ENCODE measurements at places on chromosomes 1 and 21.

DNA sequence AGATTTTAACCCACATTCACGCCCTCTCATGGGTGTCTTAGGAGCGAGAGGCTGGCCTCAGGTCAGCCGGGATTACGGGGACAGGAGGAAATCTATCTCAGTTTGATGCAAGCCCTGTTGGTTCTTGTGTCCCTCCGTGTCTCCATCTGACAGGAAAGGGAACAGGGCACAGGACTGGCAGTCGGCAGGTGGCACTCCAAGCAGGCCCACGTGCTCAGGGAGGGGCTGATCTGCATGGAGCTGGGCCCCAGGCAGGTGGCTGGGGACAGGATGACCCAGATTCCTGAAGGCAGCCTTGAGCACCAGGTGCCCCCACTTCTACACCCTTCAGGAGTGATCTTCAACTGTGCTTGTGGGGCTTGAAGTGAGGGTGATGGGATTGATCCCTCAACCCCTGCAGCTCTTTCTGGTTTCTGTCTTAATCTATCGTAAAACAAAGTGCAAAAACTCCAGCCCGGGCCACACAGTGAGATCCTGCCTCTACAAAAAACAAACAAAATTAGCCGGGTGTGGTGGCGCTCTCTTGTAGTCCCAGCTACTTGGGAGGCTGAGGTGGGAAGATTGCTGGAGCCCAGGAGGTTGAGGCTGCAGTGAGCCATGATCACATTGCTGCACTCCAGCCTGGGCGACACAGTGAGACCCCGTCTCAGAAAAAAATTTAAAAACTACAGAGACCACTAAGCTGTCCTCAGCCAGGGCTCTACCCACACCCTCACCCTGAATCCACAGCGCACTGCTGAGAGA is 8.3 kb downstream of the PLEKHG5 start:
- DNase-seq, result no peak

DNA sequence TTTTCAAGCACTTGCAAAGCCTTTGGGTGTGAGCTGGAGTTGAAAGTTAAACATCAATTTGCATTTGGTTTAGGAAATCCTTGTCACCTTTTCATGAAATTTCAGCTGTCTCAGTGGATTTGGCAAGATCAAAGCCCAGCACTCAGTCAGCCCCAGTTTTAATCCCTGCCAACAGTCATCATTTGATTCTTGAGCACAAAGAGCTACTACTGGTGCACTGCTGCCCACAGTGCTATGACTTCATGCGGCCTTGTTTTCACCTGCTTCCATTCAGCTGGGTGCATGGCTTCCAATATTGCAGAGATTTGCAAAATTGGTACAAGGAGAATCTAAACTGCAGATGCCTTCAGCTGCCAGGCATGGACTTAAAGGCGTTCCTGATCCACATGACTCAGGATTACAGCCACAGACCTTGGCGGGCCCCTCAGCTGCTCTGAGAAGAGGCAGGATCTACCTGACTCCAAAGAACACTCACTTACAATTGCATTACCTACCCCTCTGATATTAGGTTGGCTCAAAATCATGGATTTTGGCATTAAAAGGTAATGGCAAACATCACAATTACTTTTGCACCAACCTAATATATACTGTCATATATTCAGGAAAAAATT is 259.1 kb downstream of the DSCAM start:
- no peak for DNase-seq

DNA sequence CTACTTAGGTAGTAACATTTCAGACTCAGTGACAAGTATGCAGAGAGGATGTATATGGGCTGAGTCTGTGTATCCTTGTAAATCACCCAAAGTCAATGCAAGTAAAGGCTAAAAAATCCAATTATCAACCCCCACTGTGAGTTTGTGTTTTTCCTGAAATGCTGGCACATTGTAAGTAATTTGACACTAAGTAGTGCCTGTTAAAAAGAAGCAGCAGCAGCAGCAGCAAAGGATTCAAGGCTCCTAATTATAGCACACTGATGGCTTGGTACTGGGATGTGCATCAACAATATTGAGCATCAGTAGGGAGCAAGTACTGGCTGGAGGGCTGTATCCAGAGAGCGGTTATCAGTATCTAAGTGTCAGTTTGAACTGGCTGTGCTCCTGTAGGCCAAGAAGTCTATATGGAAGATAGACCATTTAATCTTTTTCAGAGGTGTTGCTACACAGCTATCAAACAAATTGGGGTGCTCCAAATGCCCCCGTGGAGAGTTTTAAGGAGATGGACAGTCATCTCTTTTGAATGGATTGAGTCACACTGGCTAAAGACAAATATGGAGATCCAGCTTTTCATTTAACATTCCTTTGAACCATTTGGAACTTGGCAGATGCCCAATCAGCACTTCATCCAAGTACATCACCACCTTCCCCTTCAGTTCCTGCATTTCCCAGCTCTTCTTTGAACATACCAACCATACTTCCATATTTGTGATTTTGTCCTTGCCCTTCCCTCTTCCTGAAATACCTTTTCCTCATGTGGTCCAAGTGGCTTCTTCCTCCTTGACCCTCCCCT is 241.2 kb upstream of the ST6GALNAC5 start:
- no peak for DNase-seq

- no peak for DNase-seq
Observed at GRCh38 chr1:95005584-95005983, 67.2 kb downstream of the ALG14 start.

- no peak for DNase-seq
Observed at GRCh38 chr1:184258525-184258924, 128.3 kb upstream of the C1orf21 start.

DNA sequence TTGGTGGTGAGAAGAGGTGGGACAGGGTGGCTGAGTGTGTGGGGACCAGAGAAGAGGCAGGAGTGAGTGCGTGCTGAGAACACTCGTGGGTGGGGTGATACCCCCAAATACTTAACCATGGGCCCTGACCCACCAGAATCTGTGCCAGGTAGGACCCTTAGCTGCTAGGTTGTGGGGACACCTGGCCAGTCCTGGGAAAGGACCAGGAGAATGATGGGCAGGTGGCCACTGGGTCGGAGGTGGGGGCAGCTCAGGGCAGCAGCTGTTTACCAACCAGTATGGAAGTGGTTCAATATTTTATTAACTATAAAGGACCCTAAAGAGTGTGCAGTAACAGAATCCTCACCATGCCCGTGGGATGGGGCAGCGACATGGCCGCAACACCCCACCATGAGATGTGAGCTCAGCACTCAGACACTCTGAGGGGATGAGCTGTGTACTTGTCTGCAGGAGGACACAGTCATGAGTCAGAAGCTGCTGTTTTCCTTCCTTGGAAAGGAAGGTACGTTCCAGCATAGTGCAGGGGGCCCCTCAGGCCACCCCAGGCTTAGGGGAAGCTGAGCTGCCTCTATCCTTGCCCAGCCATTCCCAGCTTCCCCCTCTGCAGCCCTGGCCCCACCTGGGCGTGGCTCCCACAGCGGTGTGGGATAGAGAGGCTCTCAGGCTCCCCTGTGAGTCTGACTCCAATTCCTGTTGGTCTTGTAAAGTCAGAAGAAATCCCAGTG is 25.4 kb downstream of the TEX35 start:
- DNase-seq, result no peak

- DNase-seq, result no peak
Observed at GRCh38 chr1:36203554-36204346, 20.5 kb upstream of the THRAP3 start.

- DNase-seq, result peak; percentile 27
Observed at GRCh38 chr1:235415008-235415904, 48.0 kb downstream of the TBCE start.

DNA sequence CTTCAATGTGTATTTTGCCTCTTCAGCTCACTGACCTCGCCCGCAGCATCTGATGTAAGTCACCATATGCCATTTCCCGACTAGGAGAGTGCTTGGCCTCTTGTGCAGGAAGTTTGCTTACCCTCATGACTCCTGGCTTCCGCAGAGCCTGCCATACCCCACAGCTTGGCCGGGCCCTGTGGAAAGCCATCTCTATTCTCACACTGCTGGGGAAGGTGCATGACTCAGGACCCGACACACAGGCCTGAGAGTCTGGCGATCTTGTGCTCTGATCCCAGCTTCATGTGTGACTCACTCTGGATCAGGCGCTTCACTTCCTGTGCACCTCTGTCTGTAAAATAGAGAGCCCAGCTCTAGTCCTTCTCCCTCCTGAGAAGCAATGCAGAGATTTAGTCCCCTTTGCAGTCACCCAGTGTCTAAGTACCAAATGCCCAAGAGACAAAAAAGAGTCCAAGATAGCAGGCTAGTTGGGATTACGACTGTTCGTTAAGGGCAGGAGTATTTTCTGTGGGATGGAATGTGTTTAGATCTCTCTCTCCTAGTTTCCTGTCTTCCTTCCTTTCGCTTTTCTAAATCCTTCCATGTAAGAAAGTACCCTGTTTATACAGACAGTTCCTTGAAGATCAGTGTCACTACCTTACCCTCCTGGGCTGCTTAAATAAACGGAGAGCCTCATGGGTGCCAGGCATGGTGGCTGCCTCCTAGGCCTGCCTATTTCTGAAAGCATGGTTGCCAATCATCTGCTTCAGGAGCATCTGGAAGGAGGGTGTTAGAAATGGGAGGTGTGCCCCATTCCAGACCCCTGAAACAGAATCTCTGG is 62.8 kb upstream of the KIF26B start:
- no peak for DNase-seq

- no peak for DNase-seq
Observed at GRCh38 chr21:45713613-45714012, 70.1 kb downstream of the PCBP3 start.

GRCh38 chr1:204894031-204894430 is 23.4 kb downstream of the NFASC start:
- no peak for DNase-seq

GRCh38 chr1:218705911-218706893 is 361.1 kb downstream of the TGFB2 start:
- DNase-seq, result no peak

DNA sequence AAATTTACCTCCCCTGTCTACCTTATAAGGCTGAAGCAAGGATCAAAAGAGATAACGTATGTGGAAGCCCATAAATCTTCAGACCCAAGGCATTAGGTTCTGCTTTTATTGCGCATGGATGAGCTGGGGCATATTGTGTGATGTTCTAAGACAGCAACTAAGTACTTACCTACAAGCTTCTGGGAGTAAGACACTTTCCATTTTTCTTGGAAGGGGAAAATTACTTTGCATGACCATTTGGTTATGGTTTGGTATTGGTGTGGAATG is 21.1 kb downstream of the LMOD1 start:
- no peak for DNase-seq

- DNase-seq, result no peak
Observed at GRCh38 chr1:89719502-89720306, 86.8 kb downstream of the LRRC8C start.

GRCh38 chr1:7476861-7477547 is 294.1 kb upstream of the VAMP3 start:
- no peak for DNase-seq

- no peak for DNase-seq
Observed at GRCh38 chr1:184764483-184764882, 9.8 kb upstream of the EDEM3 start.

GRCh38 chr1:178684542-178685000 is 40.5 kb upstream of the RALGPS2 start:
- DNase-seq, result no peak

DNA sequence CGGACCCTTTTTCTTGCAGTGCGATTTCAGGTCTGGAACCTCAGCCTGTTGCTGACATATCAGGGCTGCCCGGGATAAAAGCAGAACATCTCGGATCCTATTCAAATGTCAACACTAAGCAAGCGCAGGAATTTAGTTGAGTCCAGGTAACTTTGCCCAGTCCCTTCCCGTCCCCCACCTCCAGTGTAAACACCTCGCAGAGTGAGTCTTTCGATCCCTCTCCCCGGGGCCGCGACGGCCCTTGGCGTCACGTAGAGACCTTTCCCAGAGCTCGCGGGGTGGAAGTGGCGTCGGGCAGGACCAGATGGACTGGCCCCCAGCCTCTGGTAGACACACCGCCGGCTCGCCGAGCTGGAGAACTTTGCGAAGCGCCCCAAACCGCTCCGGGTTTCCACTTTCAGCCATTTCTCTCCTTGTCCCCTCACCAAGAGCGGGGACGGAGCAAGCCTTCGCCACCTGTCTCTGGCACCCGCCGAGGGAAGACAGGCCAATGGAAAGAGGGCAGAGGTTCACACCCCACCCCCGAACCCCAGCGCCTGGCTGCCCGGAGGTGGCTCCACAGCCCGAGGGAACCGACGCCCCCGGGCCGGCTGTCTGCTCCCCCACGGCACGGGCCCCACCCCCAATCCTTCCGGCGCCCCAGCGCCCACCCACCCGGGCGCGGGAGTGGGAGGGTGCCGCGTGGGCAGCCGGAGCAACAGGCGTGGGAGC is 570 bp downstream of the KCND3 start:
- DNase-seq, result no peak

DNA sequence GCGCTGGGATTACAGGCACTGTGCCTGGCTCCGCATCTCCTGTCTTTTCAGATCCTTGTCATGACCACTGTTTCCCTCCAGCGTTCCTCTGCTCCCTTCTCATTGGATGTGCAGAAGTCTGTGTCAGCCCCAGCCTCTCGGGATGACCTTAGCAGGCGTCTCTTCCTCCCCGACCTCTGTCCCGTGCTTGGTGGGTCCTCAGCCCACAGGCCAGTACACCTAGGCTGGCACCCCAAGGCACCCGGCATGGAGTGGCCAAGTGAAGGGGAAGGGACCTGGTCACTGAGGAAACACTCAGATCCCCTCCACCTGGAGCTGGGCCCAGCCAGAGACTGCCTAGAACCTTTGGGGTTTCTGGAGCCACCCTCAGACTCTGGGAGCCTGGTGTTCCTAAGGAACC is 2.4 kb upstream of the CLCNKB start:
- DNase-seq, result no peak

DNA sequence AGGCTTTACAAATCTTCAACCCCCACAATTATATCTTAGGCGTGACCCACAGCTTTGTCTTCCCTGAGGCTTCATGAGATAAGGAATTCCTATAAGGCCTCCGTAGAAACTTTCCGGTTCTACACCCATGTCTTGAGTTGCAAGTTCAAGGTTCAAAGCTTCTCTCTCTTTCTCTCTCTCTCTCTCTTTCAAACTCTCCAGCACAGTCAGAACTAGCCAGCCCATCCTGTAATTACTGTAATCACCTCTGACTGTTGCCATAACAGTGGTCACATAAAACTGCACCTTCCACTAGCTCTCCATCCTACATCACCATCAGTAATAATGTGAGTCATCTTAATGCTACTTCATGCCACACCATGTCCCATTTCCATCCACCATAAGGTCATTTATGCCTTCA is 90.0 kb upstream of the NFASC start:
- DNase-seq, result no peak

- no peak for DNase-seq
Observed at GRCh38 chr1:165632152-165632469, 1.1 kb downstream of the MGST3 start.

DNA sequence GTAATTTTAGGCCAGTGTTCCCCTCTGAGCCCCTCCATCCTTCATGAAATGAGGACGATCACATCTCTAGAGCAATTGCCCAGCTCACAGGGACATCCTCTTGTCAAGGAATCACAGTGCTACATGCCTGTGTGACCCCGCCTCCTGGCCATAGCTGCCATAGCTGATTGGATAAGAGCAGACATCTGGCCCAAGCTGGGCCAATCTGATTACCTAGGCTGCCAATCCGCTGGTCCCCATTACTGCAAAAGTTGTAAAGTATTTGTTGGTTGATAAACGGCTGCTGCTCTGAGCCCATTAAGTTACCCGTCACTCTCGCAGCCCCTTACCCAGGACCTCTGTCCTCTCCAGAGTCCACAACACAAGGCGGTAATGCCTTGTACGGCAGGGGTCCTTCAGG is 8.3 kb downstream of the NT5C1A start:
- no peak for DNase-seq

All from activated gamma-delta T cell treated with anti-CD3 and anti-CD28 coated beads, Interleukin-2, amount 50 U/mL, for 16 hours (primary cell).